Body of pancreas (tissue), 4 donors: ENCODE measurements at places on chromosomes 3 and 15.

GRCh38 chr15:67571648-67572415, 29.3 kb downstream of the MAP2K5 start:
- no peaks in the 10 kb centered on the region for H3K4me1 ChIP-seq
- H3K27me3 ChIP-seq = no peaks in the 10 kb centered on the region
- H3K4me3 ChIP-seq = no peak overlapping the region
- no peak for DNase-seq
- H3K36me3 ChIP-seq = no peaks in the 10 kb centered on the region

- no peak for DNase-seq
- no peaks in the 10 kb centered on the region for H3K36me3 ChIP-seq
- no peaks in the 10 kb centered on the region for H3K27me3 ChIP-seq
- H3K27ac ChIP-seq = no peak overlapping the region
- H3K4me1 ChIP-seq = peaks cover 23% of the 10 kb centered on the region
- no peak overlapping the region for H3K4me3 ChIP-seq
Measured at GRCh38 chr15:38075466-38075865, 141.0 kb downstream of the TMCO5A start.

DNA sequence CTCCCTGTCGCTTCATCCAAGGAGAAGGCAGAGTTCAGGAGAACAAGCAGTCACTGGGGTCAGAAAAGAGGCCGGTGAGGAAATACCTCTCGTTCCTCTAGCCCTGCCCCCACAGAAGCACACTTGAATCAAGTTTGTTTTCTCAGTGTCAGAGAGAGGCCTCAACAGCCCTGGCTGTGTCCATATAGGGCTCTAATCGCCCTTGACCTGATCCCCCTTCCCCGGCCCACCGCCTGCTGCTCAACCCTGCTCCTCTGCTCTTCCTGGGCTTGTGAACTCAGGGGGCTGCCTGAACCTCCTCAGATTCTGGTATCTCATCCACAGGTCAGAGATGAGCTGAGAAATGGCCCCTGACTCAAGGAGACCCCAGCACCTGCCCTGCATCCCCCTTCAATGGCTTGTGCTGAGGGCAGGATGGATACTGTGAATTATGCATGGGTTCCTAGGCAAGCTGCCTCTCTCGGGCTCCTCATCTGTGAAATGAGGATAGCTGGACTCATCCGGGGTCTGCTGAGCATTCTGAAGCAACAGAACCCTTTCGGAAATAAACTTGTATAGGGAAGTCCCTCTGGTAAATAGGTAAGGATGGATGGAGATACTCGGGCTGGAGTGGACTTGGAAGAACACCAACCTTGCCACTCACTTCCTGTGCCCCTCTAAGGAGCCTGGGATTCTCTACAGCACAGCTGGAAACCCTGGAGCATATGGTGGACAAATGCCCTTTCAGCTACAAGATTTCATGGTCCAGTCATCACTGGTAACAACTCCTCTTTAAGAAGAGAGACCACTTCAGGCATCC, 147.5 kb downstream of the STT3B start:
- no peak overlapping the region for H3K4me3 ChIP-seq
- peaks cover 12% of the 10 kb centered on the region for H3K4me1 ChIP-seq
- no peak for DNase-seq
- no peak overlapping the region for H3K27ac ChIP-seq
- no peaks in the 10 kb centered on the region for H3K27me3 ChIP-seq
- H3K36me3 ChIP-seq = no peaks in the 10 kb centered on the region

DNA sequence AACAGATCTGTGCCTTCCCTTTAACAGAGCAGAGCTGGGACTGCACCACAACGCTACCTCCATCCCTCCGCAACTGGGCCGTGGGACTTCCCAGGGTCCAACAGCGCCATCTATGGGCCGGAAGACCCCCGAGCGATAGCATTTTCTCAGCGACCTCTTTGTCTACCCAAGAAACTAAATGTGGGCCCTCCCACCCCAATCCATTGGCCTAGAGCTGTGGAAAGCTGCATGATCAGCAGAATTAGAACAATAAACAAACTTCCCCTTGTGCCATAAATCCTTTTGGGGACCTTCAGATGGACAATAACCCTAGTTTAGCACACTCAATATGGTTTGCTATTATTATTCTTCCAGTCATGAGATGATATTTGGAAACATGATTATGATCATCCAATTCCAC, 74.8 kb upstream of the NTRK3 start:
- no peak overlapping the region for H3K4me3 ChIP-seq
- no peaks in the 10 kb centered on the region for H3K27me3 ChIP-seq
- H3K36me3 ChIP-seq = no peaks in the 10 kb centered on the region
- no peaks in the 10 kb centered on the region for H3K4me1 ChIP-seq
- H3K27ac ChIP-seq = no peak overlapping the region

- no peaks in the 10 kb centered on the region for H3K4me1 ChIP-seq
- H3K4me3 ChIP-seq = no peak overlapping the region
- no peaks in the 10 kb centered on the region for H3K27me3 ChIP-seq
- H3K27ac ChIP-seq = no peak overlapping the region
- no peak for DNase-seq
- H3K36me3 ChIP-seq = no peaks in the 10 kb centered on the region
Measured at GRCh38 chr3:181629029-181629428, 82.7 kb upstream of the SOX2 start.

- no peaks in the 10 kb centered on the region for H3K4me1 ChIP-seq
- H3K4me3 ChIP-seq = no peak overlapping the region
- DNase-seq = no peak
Measured at GRCh38 chr3:51739110-51739509, 32.2 kb downstream of the GRM2 start.

GRCh38 chr3:45872569-45872968, 13.8 kb upstream of the CCR9 start:
- H3K27ac ChIP-seq = no peak overlapping the region
- no peaks in the 10 kb centered on the region for H3K4me1 ChIP-seq
- H3K27me3 ChIP-seq = no peaks in the 10 kb centered on the region
- DNase-seq = no peak

- no peak for DNase-seq
- no peaks in the 10 kb centered on the region for H3K36me3 ChIP-seq
- H3K27me3 ChIP-seq = no peaks in the 10 kb centered on the region
- no peak overlapping the region for H3K4me3 ChIP-seq
- H3K27ac ChIP-seq = no peak overlapping the region
- no peaks in the 10 kb centered on the region for H3K4me1 ChIP-seq
Measured at GRCh38 chr15:87487484-87487883, 769.1 kb downstream of the NTRK3 start.

- H3K4me1 ChIP-seq = no peaks in the 10 kb centered on the region
- H3K27me3 ChIP-seq = no peaks in the 10 kb centered on the region
- no peaks in the 10 kb centered on the region for H3K36me3 ChIP-seq
- H3K4me3 ChIP-seq = no peak overlapping the region
Measured at GRCh38 chr15:42820811-42821210, 83.9 kb upstream of the CDAN1 start.

DNA sequence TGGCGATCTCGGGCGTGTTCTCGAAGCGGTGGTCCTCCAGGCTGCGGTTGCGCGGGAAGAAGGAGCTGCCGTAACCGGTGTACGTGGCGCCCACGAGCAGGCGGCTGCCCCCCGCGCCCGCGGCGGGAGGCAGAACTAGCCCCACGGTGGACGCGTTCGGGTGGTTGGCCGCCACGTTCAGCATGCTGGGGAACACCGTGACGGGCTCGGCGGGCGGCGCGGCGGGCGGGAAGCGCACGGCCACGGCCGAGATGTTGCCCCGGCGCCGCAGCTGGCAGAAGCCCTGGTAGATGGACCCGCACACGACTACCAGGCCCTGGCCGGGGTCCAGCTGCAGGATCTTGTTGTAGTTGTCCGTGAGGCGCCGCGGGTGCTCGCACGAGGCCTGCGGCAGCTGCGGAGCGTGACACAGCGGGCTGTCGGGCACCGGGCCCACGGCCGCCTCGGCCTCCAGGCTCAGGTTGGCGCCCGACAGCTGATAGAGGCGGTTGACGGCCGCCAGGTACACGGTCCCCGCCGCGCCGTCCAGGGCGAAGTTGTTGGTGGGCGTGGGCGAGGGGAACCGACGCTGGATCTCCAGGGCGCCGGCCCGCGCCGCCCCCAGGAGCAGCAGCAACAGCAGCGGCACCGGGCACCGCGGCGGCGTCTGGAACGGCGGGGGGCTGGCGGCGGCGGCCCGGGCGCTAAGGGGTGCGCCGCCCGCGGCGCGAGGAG, 397 bp downstream of the PLXND1 start:
- peak; percentile 61 for DNase-seq
- H3K27me3 ChIP-seq = no peaks in the 10 kb centered on the region
- H3K36me3 ChIP-seq = no peaks in the 10 kb centered on the region
- H3K27ac ChIP-seq = peak overlapping the region; percentile 65
- no peak overlapping the region for H3K4me3 ChIP-seq

GRCh38 chr3:10320320-10320677, 613 bp downstream of the SEC13 start:
- peaks cover 26% of the 10 kb centered on the region for H3K4me1 ChIP-seq
- no peak for DNase-seq
- H3K27ac ChIP-seq = peak overlapping the region; percentile 70
- H3K4me3 ChIP-seq = peak overlapping the region; percentile 85
- H3K36me3 ChIP-seq = peaks cover 12% of the 10 kb centered on the region

DNA sequence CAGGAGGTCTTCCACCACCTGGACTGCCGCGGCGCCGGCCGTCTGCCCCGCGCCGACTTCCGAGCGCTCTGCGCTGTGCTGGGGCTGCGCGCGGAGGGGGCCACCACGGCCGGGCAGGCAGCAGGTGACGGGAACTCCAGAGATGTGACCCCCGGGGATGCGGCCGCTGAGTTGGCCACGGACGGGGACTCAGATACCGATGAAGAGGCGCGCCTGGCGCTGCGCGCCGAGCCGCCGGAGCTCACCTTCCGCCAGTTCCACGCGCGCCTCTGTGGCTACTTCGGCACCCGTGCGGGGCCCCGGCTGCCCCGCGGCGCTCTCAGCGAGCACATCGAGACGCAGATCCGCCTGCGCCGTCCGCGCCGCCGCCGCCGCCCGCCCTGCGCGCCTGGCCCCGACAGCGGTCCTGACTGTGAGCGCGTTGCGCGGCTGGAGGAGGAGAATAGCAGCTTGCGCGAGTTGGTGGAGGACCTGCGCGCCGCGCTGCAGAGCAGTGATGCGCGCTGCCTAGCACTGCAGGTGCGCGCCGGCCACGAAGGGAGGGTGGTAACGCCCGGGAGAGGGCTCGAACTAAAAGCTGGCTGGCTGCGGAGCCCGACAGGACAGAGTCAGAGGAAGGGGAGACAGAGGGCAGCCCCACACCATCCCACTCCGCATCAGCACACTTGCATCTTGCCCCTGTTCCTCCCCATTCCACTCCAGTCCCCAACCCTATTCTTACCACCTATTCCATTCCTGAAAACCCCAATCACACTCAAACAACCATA, 885 bp downstream of the EFCC1 start:
- DNase-seq = no peak
- no peak overlapping the region for H3K4me3 ChIP-seq
- H3K4me1 ChIP-seq = peaks cover 31% of the 10 kb centered on the region
- H3K36me3 ChIP-seq = no peaks in the 10 kb centered on the region
- H3K27me3 ChIP-seq = no peaks in the 10 kb centered on the region

DNA sequence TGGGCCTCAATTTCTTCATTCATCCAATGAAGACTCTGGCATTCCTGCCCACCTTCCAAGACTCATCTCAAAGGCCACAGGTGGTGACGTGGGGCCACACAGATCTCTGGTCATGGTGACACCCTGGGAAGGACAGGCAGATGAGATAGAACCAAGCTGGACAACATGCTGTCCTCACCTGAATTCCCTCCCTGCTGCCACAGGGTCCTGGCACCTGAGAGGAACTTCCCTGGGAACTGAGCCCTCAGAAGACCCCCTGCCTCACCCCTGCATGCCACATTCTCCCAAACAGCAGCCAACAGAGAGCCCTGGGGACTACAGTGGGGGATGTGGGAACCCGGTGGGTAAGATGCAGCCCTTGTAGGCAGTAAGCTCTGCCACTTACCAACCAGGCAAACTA, 10.7 kb downstream of the KLF15 start:
- H3K36me3 ChIP-seq = peaks cover 2% of the 10 kb centered on the region
- peaks cover 71% of the 10 kb centered on the region for H3K4me1 ChIP-seq
- H3K27ac ChIP-seq = peak overlapping the region; percentile 3
- no peaks in the 10 kb centered on the region for H3K27me3 ChIP-seq
- no peak overlapping the region for H3K4me3 ChIP-seq

- H3K4me3 ChIP-seq = no peak overlapping the region
- H3K36me3 ChIP-seq = no peaks in the 10 kb centered on the region
- DNase-seq = no peak
Measured at GRCh38 chr3:71050538-71051258, 532.8 kb downstream of the FOXP1 start.

DNA sequence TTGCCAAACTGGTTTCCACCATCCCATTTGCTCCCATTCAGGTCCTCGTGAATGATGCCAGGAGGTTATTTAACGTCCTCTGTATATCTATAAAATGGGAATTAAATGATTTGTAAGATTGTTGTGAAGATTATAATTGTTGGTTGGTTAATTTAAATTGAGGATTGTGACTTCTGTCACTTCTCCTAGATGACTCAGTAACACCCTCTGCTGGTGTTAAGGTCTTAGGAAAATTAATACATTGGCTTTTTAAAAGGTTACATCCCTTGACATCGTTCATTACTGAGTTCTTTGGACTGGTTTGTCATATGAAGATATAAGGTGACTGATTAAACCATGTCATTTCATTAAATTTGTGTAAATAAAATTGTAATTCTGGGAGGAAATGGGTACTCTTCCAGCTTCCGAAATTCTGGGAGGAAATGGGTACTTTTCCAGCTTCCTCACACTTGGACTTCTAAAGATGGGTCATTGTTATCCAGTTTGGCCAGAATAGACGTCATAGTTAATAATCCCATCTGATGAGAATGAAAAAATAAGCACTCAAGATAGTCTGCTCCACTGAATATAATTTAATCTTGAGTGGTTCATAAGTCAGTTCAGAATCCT, 33.3 kb upstream of the PAQR5 start:
- DNase-seq = no peak
- H3K27me3 ChIP-seq = no peaks in the 10 kb centered on the region
- no peak overlapping the region for H3K4me3 ChIP-seq
- H3K4me1 ChIP-seq = no peaks in the 10 kb centered on the region
- no peaks in the 10 kb centered on the region for H3K36me3 ChIP-seq
- no peak overlapping the region for H3K27ac ChIP-seq

- H3K4me3 ChIP-seq = no peak overlapping the region
- no peak for DNase-seq
- H3K27me3 ChIP-seq = no peaks in the 10 kb centered on the region
- H3K27ac ChIP-seq = no peak overlapping the region
- no peaks in the 10 kb centered on the region for H3K36me3 ChIP-seq
Measured at GRCh38 chr3:42224658-42225421, 41.1 kb downstream of the CCK start.

DNA sequence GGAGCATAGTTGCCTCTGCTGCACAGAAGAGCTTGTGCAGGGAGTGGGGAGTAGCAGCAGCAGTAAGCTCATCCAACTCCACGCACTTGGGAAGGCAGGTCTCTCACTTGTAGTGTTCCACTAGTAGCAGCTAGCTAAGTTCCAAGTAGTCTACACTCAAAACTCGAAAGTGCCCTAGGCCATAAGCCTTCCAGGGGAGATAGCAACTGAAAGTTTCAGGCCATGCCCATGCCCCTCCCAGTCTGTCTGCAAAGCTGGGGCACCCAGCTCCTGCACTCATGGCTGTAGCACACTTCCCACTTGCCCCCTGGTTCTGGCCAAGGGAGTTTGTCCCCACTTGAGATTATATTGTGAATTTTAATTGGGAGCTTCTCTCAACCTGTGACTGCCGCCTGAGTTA, 57.5 kb downstream of the MFSD1 start:
- no peak overlapping the region for H3K4me3 ChIP-seq
- no peak overlapping the region for H3K27ac ChIP-seq
- no peaks in the 10 kb centered on the region for H3K36me3 ChIP-seq
- H3K27me3 ChIP-seq = no peaks in the 10 kb centered on the region

- no peaks in the 10 kb centered on the region for H3K4me1 ChIP-seq
- no peak overlapping the region for H3K4me3 ChIP-seq
- no peaks in the 10 kb centered on the region for H3K36me3 ChIP-seq
- no peak for DNase-seq
- no peaks in the 10 kb centered on the region for H3K27me3 ChIP-seq
- no peak overlapping the region for H3K27ac ChIP-seq
Measured at GRCh38 chr3:65401359-65402305, 637.1 kb downstream of the MAGI1 start.
